ENCODE measurements at places on chromosomes 12 and 14. TPM values are rescaled to one million over a fixed set of nuclear protein-coding genes. Genes with fewer than 3 reads are reported as not detected.

DNA sequence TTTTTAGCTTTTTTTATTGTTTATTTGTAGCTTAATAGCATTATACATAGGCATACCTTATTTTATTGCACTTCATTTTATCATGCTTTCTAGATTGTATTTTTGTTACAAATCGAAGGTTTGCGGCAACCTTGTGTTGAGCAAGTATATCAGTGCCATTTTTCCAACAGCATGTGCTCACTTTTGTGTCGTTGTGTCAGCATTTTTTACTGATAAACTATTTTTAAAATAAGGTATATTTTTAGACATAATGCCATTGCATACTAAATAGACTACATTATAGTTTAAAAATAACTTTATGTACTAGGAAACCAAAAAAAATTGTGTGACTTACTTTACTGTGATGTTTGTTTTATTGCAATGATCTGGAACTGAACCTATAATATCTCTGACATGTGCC is 56.2 kb upstream of the RESF1 start:
- no peak overlapping the region for H3K4me3 ChIP-seq
- no peaks in the 10 kb centered on the region for H3K4me1 ChIP-seq
- no peaks in the 10 kb centered on the region for H3K27me3 ChIP-seq

The GCH1 gene
- total RNA-seq, result 2.4 TPM

The DPY19L2 gene
- total RNA-seq, result 7.3 TPM

DNA sequence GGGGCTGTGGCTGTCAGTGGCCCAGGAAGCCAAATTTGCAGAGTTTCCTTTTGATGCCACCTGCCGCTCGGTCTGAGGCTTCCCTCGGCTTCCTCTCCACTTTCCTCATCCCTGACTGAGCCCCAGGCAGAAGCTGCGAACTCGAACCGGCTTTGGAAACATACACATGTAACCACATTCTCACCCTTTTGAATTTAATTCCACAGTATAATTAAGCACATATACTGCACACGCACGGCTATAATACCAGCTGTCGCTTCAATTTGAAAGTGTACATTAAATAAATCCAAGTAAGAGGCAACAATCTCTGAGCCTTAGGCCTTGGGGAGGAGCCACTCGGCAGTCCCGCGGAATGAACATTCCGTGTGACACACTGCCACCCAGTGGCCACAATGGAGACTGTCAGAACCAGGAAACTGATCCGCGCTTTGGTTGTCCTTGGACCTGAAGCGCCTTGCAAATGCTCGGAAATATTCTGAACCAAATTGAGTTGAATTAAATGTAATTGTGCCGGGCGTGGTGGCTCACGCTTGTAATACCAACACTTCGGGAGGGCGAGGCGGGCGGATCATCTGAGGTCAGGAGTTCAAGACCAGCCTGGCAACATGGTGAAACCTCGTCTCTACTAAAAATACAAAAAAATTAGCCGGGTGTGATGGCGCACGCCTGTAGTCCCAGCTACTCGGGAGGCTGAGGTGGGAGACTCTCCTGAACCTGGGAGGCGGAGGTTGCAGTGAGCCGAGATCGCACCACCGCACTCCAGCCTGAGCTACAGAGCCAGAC is 117.9 kb upstream of the TMPO start:
- no peaks in the 10 kb centered on the region for H3K27me3 ChIP-seq
- peak overlapping the region; percentile 51 for H3K4me3 ChIP-seq
- no peaks in the 10 kb centered on the region for H3K36me3 ChIP-seq
- peak; percentile 42 for DNase-seq

- DNase-seq, result peak; percentile 16
- H3K4me1 ChIP-seq, result peaks cover 8% of the 10 kb centered on the region
- H3K27me3 ChIP-seq, result no peaks in the 10 kb centered on the region
- H3K36me3 ChIP-seq, result no peaks in the 10 kb centered on the region
Observed at GRCh38 chr14:74065746-74066575, 18.3 kb downstream of the ALDH6A1 start.

The PPM1A gene
- 50.3 TPM for total RNA-seq

DNA sequence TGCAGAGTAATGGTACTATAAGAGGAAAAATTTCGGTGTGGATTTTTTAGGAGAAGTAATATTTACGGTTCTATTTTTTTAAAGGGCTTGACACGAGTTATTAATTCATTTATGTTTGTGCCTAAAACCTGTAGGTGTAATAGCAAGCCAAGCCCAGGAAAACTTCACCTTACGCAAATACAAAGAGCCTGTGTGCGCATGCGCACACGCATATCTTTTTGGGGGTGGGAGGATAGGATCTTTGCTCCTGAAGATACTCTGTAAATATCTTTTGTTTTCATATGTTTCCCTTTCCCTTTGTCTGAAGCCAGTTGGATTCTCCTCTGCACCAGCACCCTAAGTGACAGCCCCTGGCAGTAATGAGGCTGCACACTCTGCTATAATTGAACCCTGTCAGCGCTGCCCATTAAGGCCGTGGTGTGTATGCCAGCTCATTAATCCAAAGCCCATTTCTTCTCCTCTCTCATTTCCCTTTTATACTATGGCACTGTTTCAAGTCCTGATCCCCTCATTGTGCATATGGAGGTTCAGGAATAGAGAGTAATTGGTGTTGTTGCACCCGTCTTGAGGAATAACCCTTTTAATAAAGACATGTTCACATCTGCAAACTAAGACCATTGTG is 327.2 kb upstream of the E2F7 start:
- DNase-seq, result no peak
- H3K4me1 ChIP-seq, result no peaks in the 10 kb centered on the region
- no peak overlapping the region for H3K27ac ChIP-seq
- no peak overlapping the region for H3K4me3 ChIP-seq

DNA sequence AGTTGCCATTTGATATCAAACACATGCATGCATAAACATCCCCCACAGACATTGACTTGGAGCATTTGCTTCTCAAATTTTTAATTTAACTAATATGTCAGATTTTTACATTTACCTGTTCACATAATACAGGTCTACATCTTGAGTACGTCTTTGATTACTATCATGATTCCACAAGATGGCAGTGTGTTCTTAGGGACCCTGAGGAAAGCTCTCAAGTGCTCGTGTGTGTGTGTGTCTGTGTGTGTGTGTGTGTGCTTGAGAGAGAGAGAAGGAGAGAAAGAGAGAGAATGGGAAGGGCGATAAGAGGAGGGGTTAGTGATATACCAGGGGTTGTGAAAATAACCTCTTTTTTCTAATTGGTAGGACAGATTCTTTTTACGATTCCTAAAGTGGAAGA is 167.1 kb upstream of the OR4E1 start:
- no peak for DNase-seq
- H3K27me3 ChIP-seq, result no peaks in the 10 kb centered on the region
- no peaks in the 10 kb centered on the region for H3K36me3 ChIP-seq
- H3K4me1 ChIP-seq, result no peaks in the 10 kb centered on the region
- no peak overlapping the region for H3K27ac ChIP-seq

DNA sequence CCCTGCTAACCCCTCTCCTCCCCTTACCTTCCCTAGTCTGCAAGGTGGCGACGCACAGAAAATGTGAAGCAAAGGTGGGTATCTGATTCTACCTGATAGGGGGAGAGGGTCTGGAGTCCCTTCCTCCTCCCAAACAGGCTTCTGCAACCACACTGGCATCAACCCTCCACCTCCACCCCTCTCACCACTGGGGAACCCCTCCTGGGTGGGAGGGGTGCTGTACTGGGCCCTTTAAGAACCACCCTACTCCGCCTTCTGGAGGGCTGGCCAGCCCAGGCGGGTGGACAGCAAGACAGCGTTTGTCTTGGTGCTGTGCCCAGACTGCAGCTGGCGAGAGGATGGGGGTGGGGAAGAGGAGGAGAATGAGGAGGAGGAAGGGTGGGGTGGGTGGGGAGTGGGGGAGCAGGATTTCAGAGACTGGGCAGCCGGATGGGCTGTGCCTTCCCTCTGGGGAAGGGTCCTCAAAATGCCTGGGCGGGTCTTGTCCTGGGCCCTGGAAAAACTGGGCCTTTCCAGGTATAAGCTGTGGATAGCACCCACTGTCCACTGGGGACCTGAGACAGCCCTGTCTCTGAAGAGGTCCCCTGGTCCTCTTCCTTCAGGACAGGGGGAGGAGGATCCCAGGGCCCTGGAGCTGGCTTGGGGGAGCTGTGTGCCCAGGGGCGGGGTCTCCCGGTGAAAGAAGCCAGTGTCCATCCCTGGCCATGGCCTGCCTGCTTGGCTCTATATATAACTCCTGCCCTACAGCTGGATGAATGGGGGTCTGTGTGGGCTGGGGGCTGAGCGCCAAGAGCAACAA is 2.8 kb downstream of the TNS2 start:
- H3K27me3 ChIP-seq, result no peaks in the 10 kb centered on the region
- H3K4me1 ChIP-seq, result peaks cover 65% of the 10 kb centered on the region
- DNase-seq, result peak; percentile 63
- H3K27ac ChIP-seq, result no peak overlapping the region
- peak overlapping the region; percentile 31 for H3K4me3 ChIP-seq

The PCNX4 gene
- 67.9 TPM for total RNA-seq

DNA sequence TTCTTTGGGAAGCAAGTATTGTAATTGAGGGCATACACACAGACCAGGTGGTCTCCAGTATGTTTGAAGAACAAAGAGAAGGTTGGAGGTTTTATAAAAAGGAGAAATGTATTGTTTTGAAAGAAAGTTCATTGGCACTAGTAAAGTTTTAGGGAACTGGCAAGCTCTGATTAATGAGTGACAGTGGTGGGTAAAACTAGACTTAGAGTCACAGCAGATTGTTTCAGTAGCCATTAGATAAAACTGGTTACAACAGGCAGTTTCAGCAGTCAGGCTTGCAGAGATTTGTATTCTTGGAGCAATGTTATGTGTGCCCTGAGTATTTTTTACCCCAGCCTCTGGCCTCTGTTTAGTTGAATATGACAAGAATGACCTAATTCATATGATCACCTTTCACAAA is 49.1 kb upstream of the ARID2 start:
- H3K4me3 ChIP-seq, result no peak overlapping the region
- no peak overlapping the region for H3K27ac ChIP-seq
- DNase-seq, result no peak
- H3K4me1 ChIP-seq, result no peaks in the 10 kb centered on the region
- no peaks in the 10 kb centered on the region for H3K36me3 ChIP-seq

DNA sequence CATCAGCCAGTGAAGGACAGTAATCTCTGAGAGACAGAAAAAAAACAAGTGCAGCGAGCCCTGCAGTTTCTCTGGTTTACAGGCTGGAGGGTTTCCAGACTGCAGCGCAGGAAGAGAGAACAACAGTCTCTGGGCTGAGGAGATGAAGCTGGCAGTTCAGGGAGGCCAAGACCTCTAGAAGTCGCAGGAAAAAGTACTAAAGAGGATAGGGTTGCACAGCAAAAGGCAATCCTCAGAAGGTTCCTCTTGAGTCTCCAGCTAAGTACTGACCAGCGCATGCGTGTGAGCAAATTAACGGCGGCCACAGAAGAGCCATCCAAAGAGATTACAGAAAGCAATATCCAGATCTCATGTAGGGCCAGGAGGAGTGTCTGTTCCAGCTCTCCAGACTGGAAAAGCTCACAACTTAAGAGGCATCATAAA is 12.2 kb upstream of the CCDC60 start:
- no peaks in the 10 kb centered on the region for H3K36me3 ChIP-seq
- no peaks in the 10 kb centered on the region for H3K27me3 ChIP-seq
- no peaks in the 10 kb centered on the region for H3K4me1 ChIP-seq
- DNase-seq, result no peak

DNA sequence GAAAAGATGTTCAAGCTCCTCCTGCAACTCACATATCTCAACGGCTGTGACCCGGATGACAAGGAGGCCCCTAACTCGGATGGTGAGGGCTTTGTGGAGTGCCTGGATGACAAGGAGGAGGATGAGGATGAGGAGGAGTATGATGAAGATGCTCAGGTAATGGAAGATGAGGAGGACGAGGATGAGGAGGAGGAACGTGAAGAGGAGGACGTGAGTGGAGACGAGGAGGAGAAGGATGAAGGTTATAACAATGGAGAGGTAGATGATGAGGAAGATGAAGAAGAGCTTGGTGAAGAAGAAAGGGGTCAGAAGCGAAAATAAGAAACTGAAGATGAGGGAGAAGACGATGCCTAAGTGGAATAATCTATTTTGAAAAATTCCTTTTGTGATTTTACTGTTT is 702 bp downstream of the ANP32D start:
- H3K4me1 ChIP-seq, result no peaks in the 10 kb centered on the region
- no peak for DNase-seq
- no peaks in the 10 kb centered on the region for H3K27me3 ChIP-seq
- no peak overlapping the region for H3K27ac ChIP-seq
- H3K4me3 ChIP-seq, result no peak overlapping the region
- no peaks in the 10 kb centered on the region for H3K36me3 ChIP-seq

The PLEK2 gene
- 1.3 TPM for total RNA-seq

The CD4 gene
- total RNA-seq, result 0.72 TPM

DNA sequence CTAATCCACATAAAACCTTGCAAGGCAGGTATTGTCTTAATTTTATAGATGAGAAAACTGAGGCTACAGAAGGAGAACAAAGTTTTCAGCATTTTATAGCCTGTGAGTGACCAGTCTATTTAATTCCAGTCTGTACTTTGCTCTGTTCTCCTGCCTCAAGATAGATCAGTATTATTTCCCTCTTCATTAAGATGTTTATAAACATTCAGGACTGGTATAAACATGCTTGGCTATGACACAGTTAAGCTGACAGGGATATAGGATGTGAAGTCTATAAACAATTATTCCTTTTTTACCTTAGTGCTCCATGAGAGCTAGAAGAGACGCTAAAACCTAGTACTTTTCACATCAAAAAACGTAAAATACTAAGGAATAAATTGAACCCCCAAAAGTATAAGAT is 287.3 kb downstream of the RAD51B start:
- no peaks in the 10 kb centered on the region for H3K36me3 ChIP-seq
- H3K4me1 ChIP-seq, result peaks cover 20% of the 10 kb centered on the region
- H3K27ac ChIP-seq, result no peak overlapping the region
- DNase-seq, result no peak

DNA sequence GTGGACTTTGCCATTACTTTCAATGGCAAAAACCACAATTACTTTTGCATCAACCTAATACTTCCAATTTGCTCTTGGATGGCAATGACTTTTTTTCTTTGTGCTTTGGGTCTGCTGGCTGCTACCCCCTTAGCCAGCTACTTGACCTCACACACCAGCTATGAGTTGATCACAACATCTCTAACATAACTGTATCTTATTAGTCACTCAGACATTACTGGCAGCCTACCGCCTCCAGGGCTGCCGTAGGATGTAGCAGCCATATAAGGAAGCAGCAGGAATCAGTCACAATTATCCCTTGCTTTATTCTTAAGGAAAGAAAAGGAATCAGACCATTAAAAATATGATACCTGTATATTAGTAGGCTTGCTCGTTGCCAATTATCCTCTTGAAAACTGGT is 260.5 kb downstream of the ADAMTS20 start:
- H3K27ac ChIP-seq, result peak overlapping the region; percentile 76
- peak; percentile 91 for DNase-seq
- H3K4me3 ChIP-seq, result no peak overlapping the region
- no peaks in the 10 kb centered on the region for H3K27me3 ChIP-seq
- H3K36me3 ChIP-seq, result no peaks in the 10 kb centered on the region

The NDUFA9 gene
- total RNA-seq, result 101 TPM

- no peaks in the 10 kb centered on the region for H3K27me3 ChIP-seq
- peaks cover 10% of the 10 kb centered on the region for H3K4me1 ChIP-seq
- DNase-seq, result no peak
- no peaks in the 10 kb centered on the region for H3K36me3 ChIP-seq
Observed at GRCh38 chr14:96205978-96206360, 1.3 kb downstream of the BDKRB2 start.

GRCh38 chr12:3572560-3572959 is 81.6 kb downstream of the PRMT8 start:
- H3K27me3 ChIP-seq, result peaks cover 12% of the 10 kb centered on the region
- no peaks in the 10 kb centered on the region for H3K36me3 ChIP-seq
- no peak for DNase-seq
- H3K4me3 ChIP-seq, result no peak overlapping the region
